ENCODE measurements at places on chromosomes 3 and 15.

DNA sequence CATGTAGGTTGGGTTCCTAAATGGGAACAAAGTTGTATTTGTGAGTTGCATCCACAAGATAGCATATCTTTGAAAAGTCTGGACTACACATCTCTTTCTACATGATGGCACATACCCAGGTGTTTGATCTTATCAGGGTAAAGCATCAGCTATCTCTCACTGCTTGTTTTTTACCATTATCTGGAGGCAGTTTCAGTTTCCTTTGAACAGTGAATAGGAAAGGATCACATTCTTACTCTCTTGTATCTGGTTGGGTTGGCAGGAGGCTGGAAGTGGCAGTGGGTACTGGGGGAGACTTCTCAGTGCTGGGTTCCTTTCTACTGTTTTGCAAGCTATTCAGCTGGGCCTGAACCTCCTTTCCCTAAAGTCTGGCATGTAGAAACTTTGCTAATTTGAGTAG is 4.1 kb downstream of the CEMIP start:
- no peak for DNase-seq

GRCh38 chr3:52800079-52800478 is 5.5 kb downstream of the ITIH3 start:
- no peak for DNase-seq

DNA sequence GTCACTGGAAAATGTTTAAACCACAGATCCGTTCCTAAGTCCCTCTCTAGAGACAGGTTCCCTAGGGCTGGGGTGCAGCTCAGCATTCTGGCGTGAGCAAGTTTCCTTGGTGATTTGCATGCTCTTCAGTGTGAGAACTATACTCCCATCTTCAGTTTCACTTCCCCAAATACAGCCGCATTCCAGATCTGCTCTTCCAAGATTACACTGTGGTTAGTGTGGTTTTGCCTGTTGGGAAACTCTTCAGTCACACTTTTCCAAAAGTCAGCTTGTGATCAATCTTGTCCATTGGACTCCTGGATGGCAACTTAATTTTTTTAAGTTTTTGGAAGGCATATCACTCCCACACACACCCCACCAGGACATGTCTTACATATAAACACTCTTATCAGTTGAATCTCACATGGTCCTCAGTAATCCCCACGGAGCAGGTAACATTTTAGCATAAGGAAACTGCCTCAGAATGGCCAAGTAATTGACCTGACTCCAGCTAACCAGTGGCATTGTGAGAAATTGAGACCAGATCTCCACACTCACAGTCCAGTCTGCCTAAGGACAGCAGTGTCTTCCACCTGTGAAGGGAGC is 33.5 kb upstream of the PTPN23 start:
- DNase-seq: no peak

DNA sequence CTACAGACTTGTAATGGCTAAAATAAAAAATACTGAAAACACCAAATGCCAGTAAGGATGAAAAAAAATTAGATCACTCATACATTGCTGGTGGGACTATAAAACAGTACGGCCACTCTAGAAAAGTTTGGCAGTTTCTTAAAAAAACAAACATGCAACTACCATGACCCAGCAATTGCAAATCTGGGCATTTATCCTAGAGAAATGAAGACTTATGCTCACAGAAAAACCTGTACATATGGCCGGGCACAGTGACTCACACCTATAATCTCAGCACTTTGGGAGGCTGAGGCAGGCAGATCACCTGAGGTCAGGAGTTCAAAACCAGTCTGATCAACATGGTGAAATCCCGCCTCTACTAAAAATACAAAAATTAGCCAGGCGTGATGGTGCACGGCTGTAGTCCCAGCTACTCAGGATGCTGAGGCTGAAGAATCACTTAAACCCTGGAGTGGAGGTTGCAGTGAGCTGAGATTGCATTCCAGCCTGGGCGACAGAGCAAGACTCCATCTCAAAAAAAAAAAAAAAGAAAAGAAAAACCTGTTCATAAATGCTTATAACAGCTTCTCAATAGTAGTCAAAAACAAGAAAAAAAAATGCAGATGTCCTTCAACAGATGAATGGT is 5.6 kb downstream of the TP53BP1 start:
- no peak for DNase-seq

GRCh38 chr15:75455424-75455981 is 4.0 kb upstream of the SIN3A start:
- no peak for DNase-seq

- no peak for DNase-seq
Observed at GRCh38 chr15:44676676-44677075, 13.2 kb upstream of the SPG11 start.

- no peak for DNase-seq
Observed at GRCh38 chr3:40490916-40491315, 14.0 kb downstream of the ZNF619 start.

DNA sequence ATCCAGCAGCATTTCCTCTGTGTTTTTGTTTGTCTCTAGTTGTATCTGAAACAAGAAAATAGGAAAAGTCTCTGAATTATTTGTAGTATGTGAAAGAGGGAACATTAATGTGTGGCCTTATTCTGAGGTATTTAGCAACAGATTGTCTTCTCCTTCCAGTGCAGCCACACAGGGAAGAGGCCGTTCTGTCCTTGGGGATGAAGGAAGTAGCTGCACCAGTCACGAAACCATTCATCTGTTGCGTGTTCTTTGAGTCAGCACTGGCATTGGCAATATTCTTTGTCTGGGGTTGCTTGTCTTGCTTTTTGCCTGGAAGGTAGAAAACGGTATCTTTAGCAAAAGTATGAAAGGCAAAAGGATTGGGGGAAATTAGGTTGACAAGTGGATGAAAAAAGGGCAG is 91.6 kb downstream of the CDIN1 start:
- no peak for DNase-seq

DNA sequence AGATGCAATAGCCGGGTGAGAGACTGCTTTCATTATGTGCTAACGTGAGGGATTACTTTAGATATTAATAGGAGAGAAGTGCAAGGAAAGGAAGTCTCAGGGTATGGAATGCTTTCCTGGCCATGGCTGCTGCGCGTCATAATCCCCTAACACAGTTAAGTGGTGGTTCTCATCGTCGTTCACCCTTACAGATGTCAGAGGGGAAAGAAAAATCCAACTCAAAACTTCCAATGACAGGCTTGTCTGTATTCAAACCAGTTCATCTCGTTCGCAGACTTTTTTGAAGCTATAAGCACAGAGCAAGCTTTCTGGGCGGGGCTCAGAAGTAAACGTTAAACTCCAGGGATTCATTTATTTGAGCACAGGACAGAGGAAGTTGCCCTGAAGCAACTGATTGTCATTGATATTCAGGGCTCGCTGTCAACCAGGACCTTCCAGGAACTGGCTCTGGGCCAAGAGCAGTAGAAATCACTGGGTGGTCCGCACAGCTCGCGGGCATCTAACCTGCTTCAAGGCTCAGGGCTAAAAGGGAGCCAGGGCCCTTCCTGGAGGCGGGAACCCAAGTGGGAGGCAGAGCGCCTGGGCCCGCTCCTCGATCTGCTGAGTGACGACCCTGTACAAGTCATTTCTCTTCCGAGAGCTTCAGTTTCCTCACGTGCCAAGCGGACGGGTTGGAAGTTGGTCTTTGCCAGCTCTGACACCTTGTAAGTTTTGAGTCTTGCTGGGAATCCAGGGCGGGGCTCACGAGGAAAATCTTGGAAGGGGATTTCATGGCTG is 1.1 kb upstream of the LPP start:
- peak; percentile 85 for DNase-seq

- DNase-seq: no peak
Observed at GRCh38 chr3:160948273-160948672, 156.9 kb downstream of the B3GALNT1 start.

DNA sequence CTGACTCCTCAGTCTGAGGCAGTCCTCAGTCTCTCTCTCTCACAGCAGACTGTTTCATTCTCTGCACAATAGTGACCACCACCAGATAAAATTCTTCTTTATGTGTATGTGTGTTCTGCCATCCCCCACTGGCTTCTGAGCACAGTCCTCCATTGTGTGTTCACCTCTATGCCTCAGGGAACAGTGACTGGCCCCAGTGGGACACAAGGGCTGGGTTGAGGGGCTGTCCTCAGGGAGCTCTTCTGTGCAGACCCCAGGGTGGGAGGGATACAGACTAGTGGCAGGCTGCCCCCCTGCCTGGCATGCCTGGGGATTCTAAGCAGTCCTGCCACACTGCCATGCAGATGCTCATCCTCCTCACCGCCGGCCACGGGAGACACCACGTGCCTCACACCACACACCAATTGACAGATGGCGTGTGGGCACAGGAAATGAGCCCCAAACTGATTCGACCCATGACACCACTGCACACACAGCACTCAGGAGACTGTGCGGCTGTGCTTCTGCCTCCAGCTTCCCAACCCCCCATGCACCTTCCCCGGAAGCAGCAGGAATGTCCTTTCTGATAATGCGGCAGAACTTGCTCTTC is 237.6 kb upstream of the CHRNA7 start:
- DNase-seq: no peak

GRCh38 chr3:123194552-123194951 is 7.2 kb upstream of the SEC22A start:
- no peak for DNase-seq

DNA sequence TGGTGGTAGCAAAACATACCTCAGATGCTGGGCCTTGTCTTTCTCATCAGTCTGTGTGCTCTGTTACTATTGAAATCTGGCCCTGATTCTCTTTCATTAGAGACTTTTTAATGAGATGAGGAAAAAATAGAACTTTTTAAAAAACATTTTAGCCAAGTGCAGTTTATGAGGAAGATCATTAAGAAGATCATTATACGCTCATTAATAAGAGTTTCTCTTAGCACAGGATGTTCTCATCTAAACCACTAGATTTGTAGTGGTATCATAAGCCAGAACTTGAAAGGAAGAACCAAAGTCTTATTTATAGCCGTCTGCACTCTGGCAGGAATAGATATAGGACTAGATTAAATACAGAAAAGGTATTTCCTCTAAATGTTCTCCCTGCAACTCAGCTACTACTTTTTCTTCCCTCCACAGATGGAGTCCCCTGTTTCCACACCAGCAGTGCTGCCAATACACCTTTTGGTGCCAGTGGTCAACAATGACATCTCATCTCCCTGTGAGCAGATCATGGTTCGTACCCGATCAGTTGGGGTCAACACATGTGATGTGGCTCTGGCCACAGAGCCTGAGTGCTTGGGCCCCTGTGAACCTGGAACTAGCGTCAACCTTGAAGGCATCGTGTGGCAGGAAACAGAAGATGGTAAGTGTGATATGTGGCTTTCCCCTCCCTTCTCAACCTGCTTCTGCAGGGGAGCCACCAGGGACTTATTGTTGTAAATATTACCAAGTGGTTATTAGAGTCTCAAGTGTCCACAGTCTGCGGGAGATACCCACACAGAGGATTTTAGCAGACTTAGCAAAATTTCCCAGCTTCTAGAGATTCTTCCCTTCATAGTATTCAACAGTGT is 152.8 kb downstream of the RBPMS2 start:
- no peak for DNase-seq

GRCh38 chr3:139326707-139327106 is 17.1 kb upstream of the MRPS22 start:
- no peak for DNase-seq

DNA sequence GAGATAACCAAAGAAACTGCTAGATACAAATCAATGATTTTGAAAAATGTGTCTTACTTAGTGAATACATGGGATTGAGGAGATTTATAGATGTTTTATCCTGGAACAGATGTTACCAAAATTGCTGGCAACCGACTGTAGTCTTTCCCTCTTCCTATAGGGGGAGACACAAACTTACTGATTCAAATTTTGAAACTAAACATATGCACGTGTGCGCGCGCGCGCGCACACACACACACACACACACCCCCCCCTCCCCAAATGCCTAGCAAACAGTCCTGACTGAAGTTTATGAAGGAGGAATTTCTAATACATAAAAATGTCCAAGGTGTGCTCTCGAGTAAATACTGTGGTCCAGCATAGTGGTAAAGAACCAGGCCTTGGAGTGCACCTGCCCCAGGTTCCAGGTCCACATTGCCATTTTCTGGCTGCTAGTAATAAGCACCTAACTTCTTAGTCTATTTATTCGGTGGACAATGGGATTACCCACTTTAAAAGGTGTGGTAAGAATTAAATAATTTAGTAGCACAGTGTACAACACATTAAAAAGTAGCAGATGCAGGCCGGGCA is 18.5 kb upstream of the C3orf62 start:
- no peak for DNase-seq

DNA sequence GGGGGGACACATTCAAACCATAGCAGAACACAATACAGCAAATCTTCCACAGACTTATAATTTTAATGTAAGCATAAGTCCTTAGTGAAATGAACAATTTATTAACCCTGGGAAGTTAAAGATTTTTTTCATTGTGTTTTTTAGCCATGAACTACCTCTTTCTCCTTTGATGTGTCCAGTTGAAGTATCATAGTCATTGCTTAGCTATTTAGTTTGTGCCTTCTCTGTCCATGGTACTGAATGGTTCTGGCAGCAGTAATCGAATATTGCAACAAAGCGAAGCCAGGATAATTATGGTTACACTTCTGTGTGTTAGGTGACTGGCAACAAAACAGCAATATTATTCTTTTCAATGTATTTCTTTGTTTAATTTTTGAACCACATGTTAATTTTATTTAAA is 403.0 kb upstream of the ONECUT1 start:
- peak; percentile 3 for DNase-seq

GRCh38 chr3:134376786-134377426 is 2.7 kb upstream of the AMOTL2 start:
- no peak for DNase-seq

GRCh38 chr3:101870138-101870537 is 20.8 kb downstream of the NFKBIZ start:
- no peak for DNase-seq

DNA sequence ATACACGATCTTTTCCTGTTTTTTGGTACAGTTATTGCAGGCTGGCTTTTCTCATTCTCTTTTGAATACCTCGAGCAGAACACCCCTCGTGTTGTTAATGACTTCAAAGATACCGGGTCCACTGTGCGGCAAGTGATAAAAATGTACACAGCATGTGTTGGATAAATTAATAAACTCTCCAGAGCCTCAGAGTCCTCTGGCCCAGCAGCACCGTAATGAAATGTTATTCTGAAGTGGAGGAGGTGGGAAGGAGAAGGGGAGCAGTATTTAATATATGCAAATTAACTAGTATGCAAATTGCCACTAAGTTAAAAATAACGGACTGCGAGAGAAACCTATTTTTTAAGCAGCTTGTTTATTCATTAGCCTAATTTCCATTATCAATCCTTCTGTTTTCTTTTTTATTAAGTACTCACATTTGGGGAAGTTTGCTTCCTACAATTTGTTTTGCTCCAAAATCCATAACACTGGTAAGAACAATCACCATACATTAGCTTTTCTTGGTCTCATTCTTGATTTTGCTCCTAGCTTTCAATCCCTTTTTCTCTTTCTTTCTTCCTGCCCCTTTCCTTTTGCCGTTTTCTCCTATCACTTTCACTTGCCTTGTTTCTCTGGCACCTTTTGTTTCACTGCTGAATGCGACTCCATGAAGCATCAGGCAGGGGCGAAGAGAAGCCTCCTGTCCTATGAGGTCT is 462.3 kb upstream of the PPP2R3A start:
- no peak for DNase-seq

GRCh38 chr15:66644869-66645268 is 57.2 kb upstream of the SMAD6 start:
- DNase-seq: no peak
